ENCODE measurements at places on chromosomes 11 and 22. TPM values are rescaled to one million over a fixed set of nuclear protein-coding genes. Genes with fewer than 3 reads are reported as not detected.

The PGA5 gene
- not detected for polyA plus RNA-seq

The CALCA gene
- polyA plus RNA-seq: not detected

The DMC1 gene
- polyA plus RNA-seq: 0.14 TPM

The XKR3 gene
- polyA plus RNA-seq: not detected

The MRGPRX4 gene
- not detected for polyA plus RNA-seq

The RBFOX2 gene
- 529 TPM for polyA plus RNA-seq

The TRAF6 gene
- 7.5 TPM for polyA plus RNA-seq

The CAPN1 gene
- polyA plus RNA-seq: 102 TPM

The KCTD14 gene
- polyA plus RNA-seq: 2.0 TPM

The XRRA1 gene
- 2.7 TPM for polyA plus RNA-seq

The ABTB2 gene
- polyA plus RNA-seq: 0.68 TPM

The OR5I1 gene
- not detected for polyA plus RNA-seq

The VWCE gene
- 5.5 TPM for polyA plus RNA-seq

The HEPACAM gene
- polyA plus RNA-seq: not detected

The CD6 gene
- polyA plus RNA-seq: not detected

The GAB4 gene
- not detected for polyA plus RNA-seq

The MS4A12 gene
- not detected for polyA plus RNA-seq

The OR8H3 gene
- not detected for polyA plus RNA-seq

The VPREB3 gene
- not detected for polyA plus RNA-seq

The CENPM gene
- polyA plus RNA-seq: 2.1 TPM

The SLC22A6 gene
- not detected for polyA plus RNA-seq

The PLAAT3 gene
- not detected for polyA plus RNA-seq

The CABP7 gene
- 0.90 TPM for polyA plus RNA-seq

The SLC16A8 gene
- polyA plus RNA-seq: not detected

The OR8I2 gene
- not detected for polyA plus RNA-seq

The SIAE gene
- polyA plus RNA-seq: 4.3 TPM

The WNT11 gene
- polyA plus RNA-seq: 1.4 TPM

The MS4A3 gene
- polyA plus RNA-seq: not detected

The PKP3 gene
- polyA plus RNA-seq: not detected

The RASD2 gene
- polyA plus RNA-seq: 0.40 TPM

The RNASEH2C gene
- 43.8 TPM for polyA plus RNA-seq

The CDC42EP2 gene
- polyA plus RNA-seq: 1.3 TPM

The ARHGEF17 gene
- polyA plus RNA-seq: 7.9 TPM

The NPAS4 gene
- 10.6 TPM for polyA plus RNA-seq

The VSIG10L2 gene
- polyA plus RNA-seq: 0.08 TPM

Measured in neural cell (in vitro differentiated cells).